AG08396 (cell line): ENCODE measurements at places on chromosomes 2 and 18.

- peak; percentile 13 for DNase-seq
Observed at GRCh38 chr18:44887227-44887631, 206.5 kb downstream of the SETBP1 start.

- no peak for DNase-seq
Observed at GRCh38 chr2:232613538-232614134, 19.8 kb upstream of the EFHD1 start.

DNA sequence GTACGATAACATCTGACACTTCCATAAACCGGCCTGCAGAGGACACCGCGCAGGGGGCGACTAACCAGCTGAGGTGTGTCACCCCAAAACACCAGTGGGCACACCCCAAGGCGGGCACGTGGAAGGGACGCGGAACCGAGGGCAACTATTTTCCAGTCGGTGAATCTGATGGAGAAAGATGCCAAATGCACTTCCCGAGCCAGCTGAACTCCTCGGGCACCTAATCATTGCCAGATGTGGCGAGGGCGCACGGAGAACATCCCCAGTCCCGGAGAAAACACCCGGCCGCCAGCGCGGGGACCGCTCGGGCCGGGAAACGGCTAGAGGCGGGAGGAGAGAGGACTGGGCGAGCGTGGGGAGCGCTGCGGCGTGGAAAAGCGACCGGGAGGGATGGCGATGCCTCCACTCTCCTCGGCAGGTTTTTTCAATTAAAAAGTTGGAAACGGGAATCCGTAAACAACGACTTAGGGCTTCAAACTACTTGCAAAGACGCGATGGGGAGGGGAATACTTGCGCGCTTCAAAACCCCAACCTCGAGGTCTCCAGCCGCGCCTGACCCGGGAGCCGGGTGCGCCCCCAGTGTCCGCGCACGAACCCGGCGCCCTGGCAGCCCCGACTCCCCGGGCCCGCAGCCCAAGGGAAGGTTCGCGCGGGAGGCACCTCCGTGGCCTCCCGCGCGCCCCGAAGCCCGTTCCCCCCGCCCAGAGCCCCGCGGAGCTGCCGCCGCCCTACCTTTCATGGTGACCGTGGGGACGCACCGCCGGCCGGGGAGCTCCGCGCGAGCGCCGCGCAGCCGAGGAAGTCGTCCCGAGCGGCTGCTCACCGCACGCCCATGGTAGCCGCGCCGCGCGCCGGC lies 497 bp downstream of the COLEC12 start:
- peak; percentile 66 for DNase-seq

- no peak for DNase-seq
Observed at GRCh38 chr18:56268952-56269351, 369.4 kb downstream of the TXNL1 start.

DNA sequence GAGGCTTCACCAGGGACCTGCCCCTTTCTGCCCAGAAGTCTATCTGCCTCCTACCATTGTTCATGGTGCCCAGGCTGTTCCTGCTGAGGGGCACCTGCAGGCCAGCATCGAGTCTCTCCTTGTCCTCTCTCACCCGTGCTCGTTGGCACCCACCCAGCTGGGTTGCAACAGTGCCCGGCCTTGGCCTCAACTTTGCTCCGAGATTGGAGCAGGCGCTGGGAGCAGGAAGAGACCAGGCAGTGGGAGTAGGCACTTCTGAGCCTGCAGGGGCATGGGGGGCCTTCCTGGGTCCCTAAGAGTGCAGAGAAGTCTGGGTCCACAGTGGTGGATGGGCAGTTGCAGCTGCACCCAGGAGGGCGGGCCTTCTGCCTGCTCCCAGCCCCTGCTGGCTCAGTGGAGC lies 75.6 kb downstream of the NCOA1 start:
- DNase-seq: no peak

GRCh38 chr18:12065397-12065796 lies 28.2 kb upstream of the ANKRD62 start:
- no peak for DNase-seq

- DNase-seq: no peak
Observed at GRCh38 chr18:74113711-74114110, 33.9 kb downstream of the FBXO15 start.

DNA sequence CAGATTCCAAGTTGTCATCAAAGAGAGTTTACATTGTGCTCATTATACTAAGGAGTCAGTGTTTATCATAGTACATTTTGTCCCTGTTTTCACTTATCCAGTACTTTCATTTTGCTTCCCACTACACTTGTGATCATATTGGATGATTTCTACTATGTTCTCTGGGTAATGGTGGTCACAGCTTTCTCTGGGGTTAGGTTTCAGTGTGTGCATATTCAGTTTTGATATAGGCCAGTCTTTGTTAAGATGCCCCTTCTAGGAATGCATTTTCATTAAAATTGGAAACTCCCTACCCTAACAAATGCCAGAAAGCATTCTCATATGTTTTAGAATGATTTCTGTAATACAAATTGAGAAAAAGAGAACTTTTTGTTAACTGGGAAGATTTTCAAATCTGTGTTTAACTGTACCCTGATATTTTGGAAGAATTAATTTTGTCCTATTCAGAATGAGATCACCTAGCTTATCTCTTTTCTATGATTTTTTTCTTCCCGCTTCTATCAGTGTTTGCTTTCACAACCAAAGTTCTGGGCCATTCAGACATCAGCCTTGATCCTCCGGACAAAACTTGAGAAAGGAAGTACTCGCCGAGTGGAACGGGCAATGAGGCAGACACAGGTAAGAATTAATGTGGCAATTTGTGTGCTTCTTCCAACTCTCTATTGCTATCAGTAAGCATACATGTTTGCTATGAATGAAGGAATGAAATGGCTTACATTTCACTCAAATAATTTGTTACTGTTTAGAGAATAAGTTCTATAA lies 74.6 kb downstream of the TTC27 start:
- DNase-seq: no peak

DNA sequence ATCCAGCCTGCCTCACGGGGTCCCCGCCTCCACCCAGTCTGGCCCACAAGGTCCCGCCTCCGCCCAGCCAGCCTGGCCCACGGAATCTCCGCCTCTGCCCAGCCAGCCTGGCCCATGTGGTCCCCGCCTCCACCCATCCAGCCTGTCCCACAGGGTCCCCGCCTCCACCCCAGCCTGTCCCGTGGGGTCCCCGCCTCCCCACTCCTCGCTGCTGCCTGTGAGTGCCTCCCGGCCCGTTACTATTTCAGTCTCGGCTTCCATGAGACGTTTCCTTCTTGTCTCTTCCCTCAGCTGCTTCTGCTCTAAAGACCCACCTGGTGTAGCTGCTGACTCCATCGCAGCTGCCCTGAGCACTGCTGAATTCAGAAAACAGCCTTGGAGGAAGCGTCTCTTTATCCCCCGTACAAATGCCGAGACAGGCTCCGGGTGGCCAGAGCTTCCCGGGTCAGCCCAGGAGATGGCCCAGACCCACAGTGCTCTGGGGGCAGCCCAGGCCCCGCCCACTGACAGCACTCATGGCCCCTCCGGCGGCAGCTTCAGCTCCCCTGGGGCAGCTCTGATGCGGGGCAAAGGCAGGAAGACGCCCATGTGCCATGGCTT lies 69.8 kb downstream of the NFATC1 start:
- no peak for DNase-seq

- no peak for DNase-seq
Observed at GRCh38 chr2:117091041-117091837, 723.3 kb upstream of the DDX18 start.

GRCh38 chr2:240877460-240878340 lies 9.1 kb downstream of the AGXT start:
- no peak for DNase-seq

GRCh38 chr2:193377789-193378188 lies 1183.1 kb upstream of the TMEFF2 start:
- DNase-seq: no peak

DNA sequence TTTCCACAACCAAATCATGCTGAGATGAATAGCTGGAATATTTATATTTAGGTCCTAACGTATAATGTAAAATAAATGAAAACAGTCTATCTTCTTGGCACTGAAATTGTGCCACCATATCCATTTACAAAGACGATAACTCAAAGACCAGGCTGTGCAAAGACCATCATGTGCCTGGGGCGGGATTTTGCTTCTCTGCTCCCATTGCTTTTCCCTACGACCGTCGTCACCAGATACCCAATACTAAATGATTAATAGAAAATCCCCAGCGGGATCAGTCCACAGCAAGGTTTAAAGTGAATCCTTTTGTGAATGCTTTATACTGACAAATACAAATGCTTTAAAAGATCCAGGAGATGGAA lies 194.3 kb upstream of the ARL4C start:
- DNase-seq: no peak

DNA sequence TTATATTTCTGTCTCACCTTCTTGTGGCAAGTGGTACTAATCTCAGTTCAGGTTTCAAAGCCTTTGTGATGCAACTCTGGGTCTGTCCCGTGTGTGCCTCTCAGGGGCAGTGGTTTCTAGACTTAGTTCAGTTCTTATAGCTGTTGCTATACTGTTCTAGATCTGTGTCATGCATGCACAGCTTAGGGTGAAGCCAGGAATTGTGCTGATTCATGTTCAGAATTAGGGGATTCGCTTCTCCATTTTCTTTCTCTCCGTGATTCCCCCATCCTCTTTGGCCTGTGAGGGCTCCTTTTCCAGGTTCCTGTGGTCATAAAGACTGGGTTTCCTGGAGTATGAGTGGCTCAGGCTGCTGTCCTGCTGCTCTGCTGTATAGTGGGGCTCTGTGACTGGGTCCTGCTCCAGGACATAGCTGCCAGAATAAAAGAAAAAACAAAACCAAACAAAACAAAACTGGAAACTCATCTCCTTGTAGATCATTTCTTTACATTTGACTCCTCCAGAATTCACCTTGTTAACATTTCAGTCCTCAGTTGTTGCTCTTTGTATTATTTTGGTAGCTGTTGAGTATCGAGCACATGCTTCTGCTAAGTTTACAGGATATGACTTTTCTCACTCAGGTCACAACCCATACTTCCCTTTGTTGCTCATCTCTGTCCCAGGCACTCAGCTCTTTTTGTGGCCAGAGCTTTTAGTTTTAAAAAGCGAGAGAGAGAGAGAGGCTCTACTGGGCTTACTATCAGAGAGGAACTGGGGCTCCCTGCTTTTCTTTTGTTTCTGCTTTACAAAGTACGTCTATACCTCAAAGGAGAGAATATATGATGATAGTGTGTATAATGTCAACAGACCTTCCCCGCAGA lies 34.2 kb downstream of the CERS6 start:
- DNase-seq: no peak

- no peak for DNase-seq
Observed at GRCh38 chr18:57208047-57208446, 61.2 kb downstream of the BOD1L2 start.

- DNase-seq: peak; percentile 37
Observed at GRCh38 chr2:135818937-135819610, 17.9 kb downstream of the LCT start.

GRCh38 chr2:125516496-125517109 lies 1139.4 kb upstream of the GYPC start:
- DNase-seq: peak; percentile 7

DNA sequence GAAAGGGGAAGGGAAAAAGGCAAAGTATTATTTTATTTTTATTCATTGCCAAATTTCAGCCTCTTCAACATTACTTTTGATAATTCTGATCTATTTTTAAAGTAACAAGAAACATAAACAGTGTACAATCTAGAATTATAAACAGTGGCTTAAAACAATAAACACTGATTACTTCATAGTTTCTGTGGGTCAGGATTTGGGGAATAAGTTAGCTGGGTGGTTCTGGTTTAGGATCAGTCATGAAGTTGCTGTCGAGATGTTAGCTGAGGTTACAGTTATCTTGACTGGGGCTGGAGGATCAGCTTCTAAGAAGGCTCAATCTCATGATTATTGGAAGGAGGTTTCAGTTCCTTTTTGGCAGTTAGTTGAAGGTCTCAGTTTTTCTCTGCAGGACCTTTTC lies 109.2 kb downstream of the SCN2A start:
- DNase-seq: no peak

DNA sequence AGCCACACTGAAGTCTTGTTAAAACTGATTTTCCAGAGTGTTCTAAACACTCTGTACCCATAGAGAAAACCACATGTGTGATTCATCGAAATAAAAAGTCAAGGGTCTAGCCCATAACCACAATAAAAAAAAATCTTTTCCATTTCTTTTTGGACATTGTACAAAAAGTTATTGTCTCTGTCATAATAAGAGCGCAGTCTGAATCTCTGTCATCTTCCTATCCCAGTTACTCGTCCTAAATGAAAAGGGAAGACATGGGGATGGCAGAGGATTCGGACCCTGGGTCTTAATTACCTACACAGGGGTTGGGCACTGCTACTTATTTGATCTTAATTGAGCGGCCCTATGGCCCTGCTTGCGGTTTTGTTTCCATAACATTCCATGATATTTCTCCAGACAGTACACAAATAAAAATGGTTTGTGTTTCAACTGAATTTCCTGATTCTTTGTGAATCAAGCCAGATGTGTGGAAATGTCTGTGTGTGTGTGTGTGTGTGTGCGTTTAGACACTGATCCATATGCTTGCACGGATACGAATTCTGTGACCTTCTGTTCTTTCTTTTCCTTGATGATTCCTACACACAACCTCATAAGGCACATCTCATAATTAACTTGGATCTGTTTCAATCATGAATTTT lies 133.4 kb upstream of the SPATS2L start:
- no peak for DNase-seq

DNA sequence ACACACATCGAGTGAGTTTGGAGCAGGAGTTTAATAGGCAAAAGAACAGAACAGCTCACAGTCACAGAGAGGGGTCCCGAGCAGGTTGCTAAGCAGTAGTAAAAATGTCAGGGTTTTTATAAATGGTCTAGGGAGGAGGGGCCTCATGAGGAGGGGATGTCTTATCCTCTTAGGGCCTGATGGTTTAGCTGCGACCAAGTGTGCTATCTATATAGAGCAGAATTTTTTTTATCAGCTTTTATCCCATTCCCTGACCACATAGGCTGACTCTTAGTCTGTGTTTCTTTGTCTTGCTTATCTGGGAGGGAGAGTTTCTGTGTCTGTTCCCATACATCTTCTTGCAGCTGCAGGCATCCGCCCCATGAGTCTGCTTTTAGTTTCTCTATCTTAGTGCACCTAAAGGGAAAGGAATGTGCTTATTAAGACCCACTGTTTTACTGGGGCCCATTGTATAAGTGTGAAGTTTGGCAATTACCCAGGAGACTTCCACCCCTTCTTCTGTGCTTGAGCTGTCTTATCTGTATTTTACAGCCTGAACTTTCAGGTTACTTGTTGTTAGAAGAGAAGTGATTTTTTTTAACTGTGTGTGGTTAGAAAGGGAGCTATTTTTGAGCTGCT lies 30.4 kb upstream of the GMCL1 start:
- no peak for DNase-seq

DNA sequence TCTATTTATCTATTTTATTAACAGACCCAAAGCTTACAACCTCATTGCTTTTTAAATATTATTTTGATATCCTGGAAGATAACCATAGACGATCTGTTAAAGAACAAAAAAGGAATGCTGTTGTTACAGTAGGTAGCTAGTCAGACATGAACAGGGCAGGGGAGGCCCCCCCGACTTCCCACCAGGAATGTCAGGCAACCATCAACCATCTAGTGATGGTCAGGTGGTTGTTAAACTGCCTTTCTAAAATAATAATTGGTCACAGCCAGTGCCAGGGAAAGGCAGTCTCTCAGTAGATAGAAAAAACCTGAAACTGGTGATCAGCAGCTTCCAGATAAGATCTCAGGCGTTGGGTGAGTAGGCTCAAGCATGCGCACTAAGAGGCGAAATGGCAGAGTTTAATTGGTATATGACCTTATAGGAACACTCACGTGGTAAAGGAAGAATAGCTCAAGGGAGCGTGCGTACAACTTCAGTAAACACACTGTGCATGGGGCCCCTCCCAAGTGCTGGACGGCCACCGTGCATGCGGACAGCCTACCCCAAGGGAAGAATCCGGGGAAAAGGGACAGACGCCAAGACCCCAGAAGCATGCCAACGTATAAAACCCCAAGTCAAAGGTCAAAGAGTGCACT lies 32.5 kb upstream of the CCL20 start:
- no peak for DNase-seq
